CMK (cell line): ENCODE measurements at places on chromosomes 5 and 9.

- no peak for DNase-seq
These were observed 9.1 kb downstream of the NDFIP1 start for GRCh38 chr5:142117579-142118151.

- no peak for DNase-seq
These were observed 59.2 kb downstream of the MEGF9 start for GRCh38 chr9:120655005-120655622.

DNA sequence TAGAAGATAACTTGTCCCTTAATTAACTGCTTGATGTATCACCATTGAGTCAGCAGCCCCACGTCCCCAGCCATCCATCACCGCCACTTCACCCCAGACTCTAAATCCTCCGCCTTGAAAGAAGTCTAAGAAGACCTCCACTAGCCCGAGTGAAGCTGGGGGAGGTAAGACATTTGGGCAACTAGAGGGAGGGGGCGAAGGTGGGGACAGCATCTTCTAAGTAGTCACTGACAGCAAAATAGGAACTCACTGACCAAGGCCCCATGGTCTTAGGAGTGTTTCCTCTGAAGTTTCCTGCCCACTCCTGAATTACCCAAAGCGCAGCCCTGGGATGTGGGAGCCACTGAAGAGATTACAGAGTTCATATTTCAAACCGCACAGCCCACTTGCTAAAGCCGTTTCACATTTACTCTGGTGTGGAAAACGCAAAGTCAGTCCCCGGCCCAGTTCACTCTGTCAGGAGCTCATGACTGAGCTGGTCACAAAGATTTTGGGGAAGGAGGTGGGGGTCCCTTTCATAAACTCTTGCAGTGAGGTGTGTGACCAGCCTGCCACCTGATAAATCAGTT is 107.4 kb downstream of the LHFPL2 start:
- DNase-seq, result no peak

DNA sequence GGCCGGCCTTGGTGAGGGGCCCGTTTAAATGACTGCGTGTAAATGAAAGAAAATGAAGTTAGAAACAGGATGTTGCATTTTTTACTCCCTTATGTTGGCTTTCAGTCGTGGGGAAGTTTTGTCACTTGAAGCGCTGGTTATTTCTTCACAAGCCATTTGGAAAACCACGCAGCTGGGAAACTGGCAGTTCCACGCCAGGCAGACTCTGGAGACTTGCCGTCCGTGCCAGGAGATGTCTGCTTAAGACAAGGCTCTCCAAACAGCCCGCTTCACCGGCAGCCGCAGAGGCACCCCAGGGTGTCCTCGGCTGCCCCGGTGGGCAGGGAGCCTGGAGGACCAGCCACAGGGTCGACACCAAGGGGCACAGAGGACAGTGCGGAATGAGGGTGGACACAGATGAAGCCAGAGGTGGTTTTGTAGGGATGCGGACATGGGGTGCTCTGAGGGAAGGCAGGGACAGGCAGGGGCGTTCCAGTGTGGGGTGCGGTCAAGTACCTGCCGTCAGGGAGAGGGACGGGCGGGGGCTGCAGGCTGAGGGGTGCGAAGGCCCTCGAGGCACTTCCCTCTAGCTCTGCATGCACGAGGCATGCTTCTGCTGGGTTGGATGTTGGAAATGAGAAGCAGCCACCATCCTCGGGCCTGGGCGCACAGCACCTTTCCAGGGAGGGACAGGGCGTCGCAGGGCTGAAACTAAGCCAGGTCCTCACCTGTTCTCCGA is 11.1 kb upstream of the AJM1 start:
- DNase-seq, result no peak

DNA sequence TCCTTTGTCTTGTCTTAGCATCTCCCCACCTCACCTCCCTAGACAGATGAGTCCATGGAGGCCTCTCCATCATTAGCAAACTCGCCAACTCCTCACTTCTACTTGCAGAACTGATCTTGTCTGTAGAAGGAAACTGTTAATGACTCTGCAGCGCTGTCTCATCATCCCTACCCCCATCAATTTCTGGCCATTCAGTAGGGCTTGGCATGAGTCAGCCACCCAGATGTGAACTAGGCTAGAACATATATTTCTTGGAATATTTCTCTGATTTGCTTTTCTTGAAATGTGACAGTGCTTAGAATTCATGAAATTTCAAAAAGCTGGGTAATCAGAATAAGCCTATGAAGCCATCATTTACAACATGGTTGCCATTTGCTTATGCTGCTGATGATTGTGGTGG is 1125.0 kb upstream of the DMAC1 start:
- no peak for DNase-seq
